ENCODE measurements at places on chromosomes 3 and 15.

DNA sequence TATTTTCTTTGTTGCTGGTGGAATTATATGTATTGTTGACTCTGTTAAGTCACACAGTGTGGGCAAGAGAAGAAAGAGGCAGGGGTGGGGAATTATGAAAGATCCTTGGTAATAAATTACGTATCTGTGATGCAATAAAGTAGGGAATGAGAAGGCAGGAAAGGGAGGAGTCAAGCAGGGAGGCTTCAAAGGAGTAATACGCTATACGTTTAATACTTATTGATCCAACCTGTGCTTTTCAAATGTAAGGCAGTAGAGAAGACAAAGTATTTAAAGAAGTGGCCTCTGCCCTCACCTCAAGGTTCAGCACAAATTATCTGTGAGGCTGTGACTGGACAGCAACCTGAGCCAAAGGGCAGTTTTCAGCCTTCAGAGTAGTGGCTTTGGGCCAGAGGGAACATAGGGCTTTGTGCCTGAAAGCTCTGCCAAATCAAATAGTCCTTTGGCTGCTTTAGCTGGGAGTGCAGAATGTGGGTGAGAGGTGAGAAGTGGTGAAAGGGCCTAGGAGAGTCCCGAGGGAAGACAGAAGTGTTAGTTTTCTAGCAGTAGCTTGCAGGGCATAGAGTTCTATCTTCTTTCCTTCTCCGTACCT is 1.2 kb upstream of the PLIN1 start:
- peak; percentile 50 for DNase-seq

GRCh38 chr3:137692803-137693431 is 71.2 kb upstream of the SOX14 start:
- no peak for DNase-seq

DNA sequence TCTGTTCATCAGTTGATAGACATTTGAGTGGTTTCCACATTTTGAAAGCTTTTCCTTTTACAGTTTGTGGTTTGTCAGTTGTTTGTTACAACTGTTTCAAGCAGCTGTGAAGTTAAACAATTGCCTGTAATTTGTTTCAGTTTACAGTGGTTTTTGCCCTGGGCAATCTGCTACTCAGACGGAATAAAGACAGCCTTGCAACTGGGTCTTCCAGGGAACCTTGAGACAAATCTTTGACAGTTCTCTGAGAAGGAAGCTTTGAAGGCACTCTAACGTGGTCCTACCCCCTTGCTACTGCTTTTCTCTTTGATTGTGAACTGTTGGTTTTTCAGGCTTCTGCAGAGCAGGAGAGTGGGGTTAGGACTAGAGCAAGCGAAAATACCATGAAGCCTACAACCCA is 28.0 kb downstream of the LRRC28 start:
- no peak for DNase-seq

- no peak for DNase-seq
These were observed 4.8 kb downstream of the ARHGEF3 start for GRCh38 chr3:56796996-56797395.

GRCh38 chr15:100457201-100457600 is 71.5 kb downstream of the CERS3 start:
- DNase-seq: peak; percentile 8

DNA sequence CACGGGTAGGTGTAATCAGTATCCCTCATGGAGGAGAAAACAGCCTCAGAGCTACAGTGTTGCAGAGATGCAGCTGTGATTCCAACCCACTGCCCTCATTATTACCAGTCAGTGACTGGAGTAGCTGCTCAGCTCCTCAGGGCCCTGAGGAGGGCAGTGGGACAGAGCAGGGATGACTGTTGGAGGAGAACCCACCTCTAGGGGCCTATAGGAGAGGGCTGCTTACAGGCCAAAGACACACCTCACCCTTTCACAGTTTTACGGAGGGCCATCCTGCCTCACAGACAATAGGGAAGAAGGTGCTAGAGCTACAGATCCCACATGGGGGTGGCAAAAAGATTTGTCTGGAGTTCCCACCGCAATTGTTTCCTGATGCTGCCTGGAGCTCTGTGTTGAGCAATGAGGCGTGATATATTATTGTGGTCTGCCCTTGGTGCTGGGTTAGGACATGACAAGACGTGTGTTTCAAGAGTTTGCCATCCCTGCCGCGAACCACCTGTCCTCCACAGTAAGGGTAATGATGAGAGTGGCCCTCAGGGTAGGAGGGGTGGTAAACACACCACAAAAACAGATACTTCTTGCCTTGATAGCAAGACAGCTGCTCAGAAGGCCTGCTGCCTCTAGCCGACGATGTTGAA is 140.5 kb upstream of the TPM1 start:
- no peak for DNase-seq

GRCh38 chr3:125478326-125478725 is 41.7 kb downstream of the SNX4 start:
- peak; percentile 61 for DNase-seq

DNA sequence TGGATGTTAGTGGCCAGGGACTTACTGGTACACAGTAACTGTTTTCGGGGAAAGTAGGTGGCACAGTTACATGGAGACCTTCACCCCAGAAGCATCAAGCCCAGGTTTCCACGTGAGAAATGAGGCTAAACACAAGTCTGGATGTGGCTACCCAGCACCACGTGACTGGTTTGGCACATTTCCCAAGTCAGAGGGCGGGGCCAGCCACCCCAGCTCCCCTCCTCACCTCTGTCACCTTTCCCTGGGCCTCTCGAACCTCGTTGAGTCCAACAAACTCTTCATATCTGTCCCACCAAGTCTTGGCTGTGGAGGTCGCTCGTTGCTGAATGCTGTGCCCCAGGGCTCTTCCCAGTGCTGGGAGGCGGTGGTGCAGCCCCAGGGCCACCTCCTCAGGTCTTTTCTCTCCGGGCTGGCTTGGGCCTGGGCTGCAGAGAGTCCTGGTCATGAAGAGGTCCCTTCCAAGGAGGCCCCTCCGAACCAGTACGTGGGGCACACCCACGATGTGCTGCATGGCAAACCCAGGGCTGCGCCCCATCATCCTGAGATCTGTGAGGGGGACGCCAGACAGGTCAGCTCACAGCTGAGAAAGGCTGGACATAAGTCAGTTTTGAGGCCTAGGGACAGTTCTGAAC is 4.8 kb upstream of the PLXNB1 start:
- DNase-seq: no peak

GRCh38 chr15:101521591-101521990 is 32.1 kb upstream of the PCSK6 start:
- no peak for DNase-seq

DNA sequence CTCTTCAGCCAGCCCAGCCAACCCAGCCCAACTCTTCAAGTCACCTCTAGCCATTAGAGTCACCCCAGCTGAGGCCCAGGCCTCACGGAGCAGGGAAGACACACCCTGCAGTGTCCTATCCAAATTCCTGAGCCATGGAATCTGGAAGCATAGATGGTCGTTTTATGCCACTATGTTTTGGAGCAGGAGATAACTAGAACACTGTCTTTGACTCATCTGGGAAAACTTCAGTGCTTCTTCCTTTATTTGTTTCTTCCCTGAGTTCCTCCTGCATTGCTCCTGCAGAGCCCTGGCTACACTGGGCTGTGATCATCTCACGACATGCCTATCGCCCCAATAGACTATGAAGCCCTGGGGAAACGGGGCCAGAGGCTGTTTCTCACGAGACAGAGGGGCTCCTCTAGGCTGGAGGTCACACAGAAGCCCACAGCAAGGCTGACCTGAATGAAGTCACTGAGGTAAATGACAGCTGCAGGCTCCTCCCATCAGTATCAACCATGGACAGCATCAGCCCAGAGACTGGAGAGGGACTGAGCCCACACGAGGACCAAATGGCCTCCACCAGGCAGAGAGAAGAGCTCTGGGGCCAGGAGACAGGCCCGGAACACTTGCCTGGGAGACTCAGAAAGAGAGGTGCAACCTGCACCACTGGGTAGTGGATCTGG is 22.7 kb downstream of the CRABP1 start:
- DNase-seq: no peak

DNA sequence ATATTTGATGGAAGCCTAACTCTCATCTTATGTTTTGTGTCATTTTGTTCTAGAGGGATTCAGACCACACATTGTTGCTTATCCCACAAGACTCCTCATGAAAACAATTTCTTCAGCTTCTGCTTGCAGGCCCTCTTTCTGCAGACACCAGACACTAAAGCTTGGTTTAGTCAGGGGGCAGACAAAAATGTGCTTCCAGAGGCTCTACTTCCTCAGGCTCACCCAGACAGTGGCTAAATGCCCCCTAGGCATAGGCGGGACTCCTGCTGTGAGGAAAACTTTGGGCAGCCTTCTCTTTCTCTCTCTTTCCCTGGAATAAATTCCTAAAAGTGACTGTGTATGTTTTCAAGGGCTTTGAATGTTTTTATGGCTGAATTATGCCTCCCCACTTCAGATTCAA is 435.4 kb upstream of the ATP11B start:
- DNase-seq: no peak

- DNase-seq: no peak
These were observed 476.0 kb downstream of the MFSD1 start for GRCh38 chr3:159277814-159278213.

DNA sequence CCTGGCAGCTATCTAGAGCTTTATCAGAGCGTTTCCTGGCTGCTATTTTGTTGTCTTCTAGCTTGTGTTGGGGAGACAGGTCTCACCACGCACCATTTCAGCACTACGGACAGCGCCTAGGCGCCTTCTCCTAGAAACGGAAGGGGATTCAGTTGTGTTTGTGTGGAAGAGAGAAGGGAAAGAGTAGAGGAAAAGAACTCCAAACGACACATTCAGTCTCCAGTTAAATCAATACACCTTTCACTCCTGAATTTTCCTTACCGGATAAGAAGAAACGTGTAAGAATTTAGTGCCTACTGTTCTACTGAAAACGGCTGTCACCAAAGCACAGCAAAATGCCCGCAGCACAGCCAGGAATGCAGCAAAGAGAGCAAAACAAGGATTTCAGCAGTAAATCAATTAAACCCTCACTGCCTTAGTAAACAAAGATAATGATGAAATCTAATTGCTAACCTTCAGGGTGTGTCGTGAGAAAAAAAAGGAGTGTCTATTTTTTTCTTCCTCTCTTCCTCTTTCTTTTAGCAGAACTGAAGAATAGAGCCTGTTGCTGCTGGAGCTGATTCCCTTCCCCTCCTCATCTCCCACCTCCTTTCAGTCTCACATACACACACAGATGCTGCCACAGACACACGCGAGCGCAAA is 412 bp upstream of the CTXN2 start:
- DNase-seq: peak; percentile 73

GRCh38 chr3:168197162-168197561 is 101.4 kb upstream of the GOLIM4 start:
- DNase-seq: no peak

GRCh38 chr3:44981751-44982150 is 5.7 kb downstream of the EXOSC7 start:
- DNase-seq: no peak

- DNase-seq: no peak
These were observed 299.2 kb downstream of the ADAMTS17 start for GRCh38 chr15:100042558-100042957.

DNA sequence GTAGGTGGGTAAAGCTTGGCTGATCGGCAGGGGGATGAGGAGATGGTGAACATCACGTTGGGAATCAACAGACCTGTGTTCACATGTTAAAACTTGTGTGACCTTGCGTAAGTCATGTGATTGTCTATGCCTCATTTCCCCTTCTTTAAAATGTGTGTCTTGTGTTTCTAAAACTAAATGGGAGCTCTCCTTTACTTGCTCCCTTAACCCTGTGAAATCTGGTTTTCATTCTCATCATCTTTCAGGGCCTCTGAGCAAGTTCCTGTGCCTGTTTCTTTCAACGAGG is 29.7 kb upstream of the IREB2 start:
- no peak for DNase-seq

DNA sequence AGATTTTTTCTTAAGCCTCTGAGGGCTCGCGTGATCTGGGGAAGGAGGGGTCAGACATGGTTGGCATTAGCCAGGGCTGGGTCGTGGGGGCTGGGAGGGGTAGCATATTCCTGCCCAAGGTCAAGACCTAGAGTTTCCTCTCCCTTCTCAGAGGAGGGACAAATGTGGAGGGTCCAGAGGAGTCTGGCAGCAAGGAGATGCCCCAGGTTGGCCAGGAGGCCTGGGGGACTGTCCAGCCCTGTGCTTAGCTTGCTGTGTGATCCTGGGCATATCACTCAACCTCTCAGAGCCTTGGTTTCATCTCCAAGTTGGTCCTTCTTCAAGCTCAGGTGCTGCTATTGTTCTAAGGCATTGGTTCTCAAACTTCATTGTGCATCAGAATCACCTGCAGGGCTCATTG is 9.1 kb upstream of the CAMP start:
- DNase-seq: no peak

- DNase-seq: peak; percentile 43
These were observed 617.6 kb upstream of the UBE2E2 start for GRCh38 chr3:22585504-22585903.

GRCh38 chr3:89521328-89521727 is 413.9 kb downstream of the EPHA3 start:
- peak; percentile 34 for DNase-seq

GRCh38 chr3:73098873-73099272 is 37.4 kb downstream of the EBLN2 start:
- DNase-seq: no peak

- DNase-seq: no peak
These were observed 35.8 kb downstream of the SLC9A9 start for GRCh38 chr3:143812481-143812880.

DNA sequence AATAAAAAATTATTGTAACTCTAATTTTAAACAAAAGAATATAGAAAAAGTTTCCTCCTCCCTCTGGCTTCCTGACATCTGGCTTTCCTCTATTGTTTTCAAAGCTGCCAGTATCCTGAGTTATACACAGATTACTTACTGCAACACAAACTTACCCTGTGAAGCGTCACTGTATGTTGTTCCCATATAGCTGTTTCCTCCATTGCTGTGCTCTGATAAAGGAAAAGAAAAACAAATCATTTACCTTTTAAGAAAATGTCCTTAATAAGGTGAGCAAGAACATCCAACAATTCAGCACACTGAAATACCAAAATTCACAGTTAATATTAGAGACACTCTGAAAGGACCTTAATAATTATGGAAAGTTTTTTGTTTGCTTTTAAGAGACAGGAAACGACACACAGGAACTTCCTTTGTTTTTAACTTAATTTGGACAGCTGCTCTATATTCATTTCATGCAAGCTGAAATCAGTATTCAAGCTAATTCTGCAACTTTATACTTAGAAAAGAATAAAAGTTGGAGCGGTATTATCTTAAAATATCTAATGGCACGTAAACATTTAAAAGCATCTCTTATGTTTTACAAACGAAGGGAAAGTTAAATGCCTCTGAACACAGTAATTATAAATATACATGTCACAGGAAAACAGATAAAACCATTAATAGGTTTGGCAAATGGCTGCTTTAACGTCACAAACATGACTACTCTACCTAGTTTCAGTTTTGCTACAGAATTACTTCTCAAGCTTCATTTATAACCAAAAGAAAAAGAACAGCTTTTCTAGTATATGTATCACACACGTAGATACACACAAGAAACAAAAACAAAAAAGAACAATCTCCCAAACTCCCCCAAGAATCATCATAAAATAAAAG is 21.5 kb downstream of the TJP1 start:
- DNase-seq: no peak

- peak; percentile 41 for DNase-seq
These were observed 107.8 kb downstream of the MYRIP start for GRCh38 chr3:39917065-39917773.

Data from fibroblast of skin of right quadriceps (primary cell).